Muscle of leg (tissue), 16 donors: ENCODE measurements at places on chromosomes 12 and 14.

- peak; percentile 57 for DNase-seq
Observed at GRCh38 chr12:130827432-130827831, 11.6 kb downstream of the STX2 start.

GRCh38 chr12:56520048-56520447, 1.6 kb upstream of the RBMS2 start:
- peak; percentile 73 for DNase-seq

GRCh38 chr14:25394791-25395391, 344.9 kb upstream of the STXBP6 start:
- DNase-seq = peak; percentile 15

DNA sequence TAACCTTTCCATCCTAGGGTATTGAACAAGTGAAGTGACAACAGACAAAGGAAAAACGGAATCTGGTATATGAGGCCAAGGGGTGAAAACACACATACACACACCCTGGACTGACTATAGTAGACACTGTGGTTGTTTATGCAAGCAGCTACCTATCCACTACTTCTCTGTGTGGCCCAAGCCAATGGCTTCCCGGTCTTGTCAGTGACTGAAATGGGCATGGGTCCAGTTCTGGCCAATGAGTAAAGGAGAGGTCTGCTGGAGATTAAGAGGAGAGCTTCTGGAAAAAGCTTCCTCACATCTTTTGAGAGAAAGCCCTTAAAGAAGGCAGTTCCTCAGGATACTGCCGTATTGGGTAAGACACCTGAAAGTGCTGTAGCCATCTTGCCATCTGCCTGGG, 19.3 kb downstream of the MBIP start:
- no peak for DNase-seq

DNA sequence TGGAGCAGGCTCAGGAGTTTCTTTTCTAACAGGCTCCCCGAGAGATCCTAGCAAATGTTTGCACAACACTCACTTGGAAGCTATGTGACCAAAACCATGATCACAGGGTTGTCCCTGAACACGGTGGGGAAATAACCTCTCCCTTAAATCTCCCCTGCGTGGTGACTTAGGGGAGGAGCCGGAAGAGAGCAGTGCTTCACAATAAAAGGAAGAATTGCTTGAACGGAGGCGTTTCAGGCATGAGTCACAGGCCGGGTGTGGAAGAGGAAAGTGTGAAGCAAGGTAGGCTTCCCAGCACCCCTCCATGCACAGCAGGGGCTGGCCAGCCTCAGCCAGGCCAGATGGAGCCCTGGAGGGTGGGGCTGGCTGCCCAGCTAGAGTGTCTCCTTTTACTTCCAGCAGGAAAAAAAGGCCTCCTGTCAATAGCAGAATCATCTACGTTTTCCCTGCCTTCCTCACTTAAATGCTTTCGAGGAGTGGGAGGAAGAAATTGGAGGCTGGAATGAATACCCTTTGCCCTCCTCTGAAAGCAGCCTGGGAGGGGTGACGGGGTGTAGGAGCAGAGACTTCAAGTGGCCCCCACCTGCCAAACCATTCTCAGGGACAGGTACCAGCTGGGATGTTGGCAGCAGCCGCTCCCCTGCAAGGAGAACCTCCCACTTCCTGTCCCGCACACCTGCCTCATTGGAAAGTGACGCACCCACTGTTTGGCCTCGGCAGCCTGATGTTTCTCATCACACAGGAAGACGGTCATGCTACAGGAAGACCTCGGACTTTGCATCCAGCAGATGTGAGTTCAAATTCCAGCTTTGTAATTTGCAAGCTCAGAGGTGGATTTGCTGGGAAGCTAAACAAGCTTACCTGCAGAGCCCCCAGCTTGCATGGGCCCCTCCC, 30.1 kb upstream of the PPP2R5C start:
- peak; percentile 26 for DNase-seq

DNA sequence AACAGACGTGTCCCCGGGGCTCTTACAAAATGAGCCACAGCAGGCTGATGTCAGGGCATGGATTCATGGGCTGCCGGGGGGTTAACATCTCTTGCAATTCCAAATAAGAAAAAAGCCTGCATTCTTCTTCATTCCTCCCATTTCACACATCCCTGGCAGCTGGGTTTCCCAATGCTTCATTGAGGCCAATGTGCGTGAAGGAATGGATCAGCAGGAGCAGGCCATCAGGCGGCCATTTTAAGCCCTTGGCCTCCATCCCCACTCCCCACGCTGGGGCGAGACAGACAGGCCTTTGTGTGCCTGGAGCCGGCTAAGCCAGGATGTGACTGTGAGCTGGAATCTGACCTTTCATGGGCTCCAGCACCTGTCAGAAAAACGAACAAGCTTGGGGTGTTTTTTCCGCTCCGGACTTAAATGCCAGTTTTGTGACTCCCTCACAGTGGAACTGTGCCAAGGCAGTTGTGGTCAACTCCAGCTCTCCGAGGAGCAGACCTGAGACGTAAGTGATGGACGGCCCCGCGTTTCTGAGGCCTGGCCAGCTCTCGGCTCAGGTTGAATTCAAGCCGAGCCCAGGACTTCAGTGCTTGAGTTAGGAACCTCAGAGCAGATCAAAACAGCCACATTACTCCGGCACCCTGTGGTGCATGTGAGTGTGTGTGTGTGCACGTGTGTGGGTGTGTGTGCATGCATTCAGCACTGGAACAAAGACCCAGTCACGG, 133.1 kb downstream of the TMEM30B start:
- DNase-seq = peak; percentile 94

DNA sequence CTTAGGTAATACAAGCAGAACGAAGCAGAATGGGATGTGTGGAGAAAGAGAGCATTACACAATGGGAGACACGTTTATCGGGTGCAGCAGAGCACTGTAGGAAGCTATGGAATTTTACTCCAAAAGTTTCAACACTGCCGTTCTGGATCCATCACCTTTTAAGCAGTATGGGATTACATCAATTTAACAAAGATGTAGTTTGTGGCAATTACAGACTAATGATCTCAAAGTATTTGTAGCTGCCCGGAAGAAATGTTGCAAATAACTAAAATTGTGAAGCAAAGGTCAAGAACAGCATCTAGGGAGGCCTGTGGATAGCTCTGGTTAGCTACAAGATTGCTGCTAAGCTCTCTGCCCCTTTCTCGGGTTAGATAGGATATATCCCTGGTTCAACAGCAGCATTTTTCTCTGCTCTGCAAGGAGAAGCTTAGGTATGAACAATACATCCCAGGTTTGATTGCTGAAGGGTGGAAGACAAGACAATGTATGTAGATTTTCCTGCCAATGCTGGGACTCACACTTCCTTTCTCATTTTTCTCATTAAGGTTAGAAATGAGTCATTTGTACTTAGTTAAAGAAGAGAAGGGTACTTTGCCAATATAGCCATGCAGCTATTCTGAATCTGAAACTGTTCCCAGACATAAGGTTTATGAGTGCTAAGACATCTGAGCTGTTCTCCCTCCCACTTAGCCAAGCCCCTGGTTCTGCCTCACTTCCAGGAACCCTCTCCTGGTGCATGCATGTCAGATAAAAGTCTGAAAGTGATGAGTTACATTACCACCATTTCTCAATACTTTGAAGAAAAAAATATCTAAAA, 75.0 kb upstream of the HIF1A start:
- DNase-seq = peak; percentile 36

- no peak for DNase-seq
Observed at GRCh38 chr14:95417492-95417891, 97.8 kb upstream of the CLMN start.

- no peak for DNase-seq
Observed at GRCh38 chr14:98928418-98928817, 343.6 kb downstream of the BCL11B start.

DNA sequence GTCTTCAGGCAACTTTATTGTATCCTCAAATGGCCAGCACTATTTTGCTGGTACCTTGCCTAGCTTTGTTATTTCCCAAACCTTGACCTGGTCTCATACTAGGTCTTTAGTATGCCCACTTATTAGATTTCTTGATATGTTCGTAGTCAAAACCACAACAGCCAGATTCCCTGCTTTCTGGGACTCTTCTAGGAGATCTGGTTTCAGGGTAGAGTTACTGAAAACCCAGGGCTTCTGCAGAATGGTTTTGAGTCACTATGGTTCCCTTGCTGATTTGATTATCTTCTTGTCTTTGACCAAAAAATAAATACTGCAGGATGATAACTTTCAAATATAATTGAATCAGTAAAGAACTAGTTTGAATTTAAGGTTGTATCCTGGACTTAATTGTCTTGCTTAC, 211.2 kb downstream of the FUT8 start:
- no peak for DNase-seq

- DNase-seq = no peak
Observed at GRCh38 chr14:53882684-53883083, 73.9 kb downstream of the BMP4 start.

DNA sequence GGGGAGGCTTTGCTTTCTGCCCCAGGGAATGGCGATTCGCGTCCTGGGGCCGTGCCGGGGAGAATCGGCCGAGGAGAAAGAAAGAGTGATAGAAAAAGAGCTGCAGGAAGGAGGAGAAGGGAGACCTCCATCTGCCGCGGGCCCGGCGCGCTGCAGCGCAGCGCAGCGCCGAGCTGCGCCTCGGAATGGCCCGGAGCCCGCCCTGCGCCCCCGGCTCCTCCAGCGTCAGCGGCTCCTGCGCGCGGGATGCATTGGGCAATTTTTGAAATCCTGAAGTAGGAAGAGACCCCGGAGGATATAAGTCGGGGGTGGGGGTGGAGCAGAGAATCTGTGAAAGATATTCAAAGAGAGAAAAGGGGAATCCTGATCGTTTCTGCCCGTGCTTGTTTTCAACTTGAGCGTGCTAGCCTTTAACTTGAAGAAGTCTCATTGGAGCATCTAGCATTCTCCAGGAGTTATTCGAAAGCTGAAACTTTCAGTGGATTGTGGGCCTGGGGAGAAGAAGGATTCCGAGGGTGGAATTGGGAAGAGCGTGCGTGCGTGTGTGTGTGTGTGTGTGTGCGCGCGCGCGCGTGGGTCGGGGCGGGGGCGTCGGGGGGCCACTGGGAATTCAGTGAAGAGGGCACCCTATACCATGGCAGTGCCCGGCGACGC, 441 bp downstream of the PDE3A start:
- DNase-seq = peak; percentile 80

- no peak for DNase-seq
Observed at GRCh38 chr12:50188875-50189575, 21.9 kb upstream of the CERS5 start.

GRCh38 chr14:34538871-34539406, 562 bp downstream of the EAPP start:
- no peak for DNase-seq

- no peak for DNase-seq
Observed at GRCh38 chr14:33488582-33488981, 462.3 kb downstream of the EGLN3 start.

DNA sequence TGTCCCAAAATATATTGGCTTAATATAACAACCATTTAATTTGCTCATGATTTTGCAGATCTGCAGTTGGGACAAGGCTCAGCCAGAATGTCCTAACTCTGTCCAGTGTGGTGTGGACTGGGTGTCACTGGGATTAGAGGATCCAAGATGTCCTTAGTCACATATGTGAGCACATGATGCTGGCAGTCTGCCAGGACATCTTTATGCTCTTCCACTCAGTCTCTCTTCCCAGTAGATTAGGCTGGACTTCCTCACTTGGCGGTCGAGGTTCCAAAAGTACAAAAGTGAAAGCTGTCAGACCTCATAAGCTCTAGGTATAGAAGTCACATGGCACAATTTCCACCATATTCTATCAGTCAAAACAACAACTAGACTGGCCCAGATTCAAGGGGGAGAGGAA, 167.9 kb upstream of the NTF3 start:
- no peak for DNase-seq

DNA sequence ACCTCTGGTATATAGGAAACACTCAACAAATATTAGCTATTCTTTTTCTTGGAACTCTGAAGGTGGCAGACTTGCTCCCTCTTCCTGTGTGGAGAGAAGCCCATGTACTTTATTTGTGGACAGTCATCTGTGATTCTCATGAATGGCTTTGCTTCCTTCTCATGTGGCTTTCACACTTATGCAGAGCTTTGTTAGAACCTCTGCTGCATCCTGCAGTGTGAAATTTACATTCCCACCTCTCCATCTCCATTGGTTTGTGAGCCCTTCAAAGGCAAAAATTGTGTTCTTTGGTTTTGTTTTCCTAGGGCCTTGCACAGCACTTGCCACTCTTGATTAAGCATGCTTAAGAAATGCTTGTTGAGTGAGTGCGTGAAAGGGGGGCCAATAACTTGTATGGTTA, 51.9 kb downstream of the BICD1 start:
- DNase-seq = no peak

GRCh38 chr12:129069886-129070285, 216.6 kb downstream of the GLT1D1 start:
- DNase-seq = no peak

GRCh38 chr12:20513189-20513588, 144.9 kb downstream of the PDE3A start:
- no peak for DNase-seq

GRCh38 chr14:24335461-24336171, 745 bp upstream of the ADCY4 start:
- peak; percentile 9 for DNase-seq

- DNase-seq = no peak
Observed at GRCh38 chr12:16530268-16530850, 75.6 kb downstream of the LMO3 start.

GRCh38 chr12:13069380-13069779, 25.2 kb downstream of the FAM234B start:
- no peak for DNase-seq

GRCh38 chr14:33556382-33557121, 394.3 kb downstream of the EGLN3 start:
- no peak for DNase-seq

DNA sequence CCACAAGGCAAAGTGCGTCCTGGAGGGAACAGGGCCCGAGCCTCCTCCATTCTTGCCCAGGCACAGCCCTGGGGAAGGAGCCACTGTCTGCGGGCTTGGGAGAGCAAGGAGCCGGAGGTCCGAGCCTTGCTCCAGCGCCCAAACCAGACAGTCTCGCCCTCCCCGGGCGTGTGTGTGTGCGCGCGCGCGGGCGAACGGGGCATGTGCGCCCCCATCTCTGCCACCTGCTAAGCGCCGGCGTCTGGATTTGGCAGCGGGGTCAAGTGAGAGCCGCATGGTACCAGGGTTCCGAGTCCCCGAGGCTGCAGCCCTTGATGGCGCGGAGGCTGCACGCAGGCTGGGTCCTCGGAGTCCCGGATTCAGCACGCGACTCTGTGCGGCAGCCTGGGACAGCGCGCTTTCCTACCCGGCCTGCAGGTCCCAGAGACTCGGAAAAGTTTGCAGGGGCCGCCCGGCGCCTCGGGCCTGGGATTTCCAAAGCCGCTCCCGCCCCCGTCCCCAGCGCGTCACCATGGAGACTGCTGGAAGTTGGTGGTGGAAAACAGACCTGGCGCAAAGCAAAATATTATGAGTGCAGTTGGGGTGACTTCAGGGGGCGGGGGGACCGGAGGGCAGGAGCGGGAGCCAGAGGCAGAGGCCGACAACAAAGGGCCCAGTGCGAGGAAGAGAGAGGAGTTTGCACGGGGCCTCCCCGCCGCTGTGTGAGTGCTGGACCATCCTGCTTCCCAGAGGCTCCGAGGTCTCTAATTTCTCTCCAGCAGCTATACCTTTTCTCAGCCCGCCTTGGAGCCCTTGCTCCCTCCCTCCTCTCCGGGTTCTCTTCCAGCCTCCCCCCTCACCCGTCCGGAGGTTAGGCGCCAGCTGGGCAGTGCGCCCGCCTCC, 4.2 kb downstream of the RFX4 start:
- DNase-seq = peak; percentile 30
